ENCODE measurements at places on chromosomes 1 and 21. TPM values are rescaled to one million over a fixed set of nuclear protein-coding genes. Genes with fewer than 3 reads are reported as not detected.

DNA sequence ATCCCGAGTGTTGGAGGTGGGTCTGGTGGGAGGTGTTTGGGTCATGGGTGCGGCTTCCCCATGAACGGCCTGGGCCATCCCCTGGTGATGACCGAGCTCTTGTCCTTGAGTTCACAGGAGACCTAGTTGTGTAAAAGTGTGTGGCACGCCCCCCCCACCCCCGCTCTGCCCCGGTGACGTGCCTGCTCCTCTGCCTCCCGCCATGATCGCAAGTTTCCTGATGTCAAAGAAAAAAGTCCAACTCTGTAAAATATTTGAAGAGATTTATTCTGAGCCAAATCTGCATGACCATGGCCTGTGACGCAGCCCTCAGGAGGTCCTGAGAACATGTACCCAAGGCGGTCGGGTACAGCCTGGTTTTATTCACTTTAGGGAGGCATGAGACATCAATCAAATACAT is 125.1 kb upstream of the COL6A1 start:
- no peaks in the 10 kb centered on the region for H3K27me3 ChIP-seq
- H3K27ac ChIP-seq: no peak overlapping the region
- no peak overlapping the region for H3K4me3 ChIP-seq
- no peak for DNase-seq
- no peaks in the 10 kb centered on the region for H3K4me1 ChIP-seq

- no peaks in the 10 kb centered on the region for H3K27me3 ChIP-seq
- peak; percentile 42 for DNase-seq
- peak overlapping the region; percentile 75 for H3K27ac ChIP-seq
- no peak overlapping the region for H3K4me3 ChIP-seq
- H3K36me3 ChIP-seq: no peaks in the 10 kb centered on the region
- no peaks in the 10 kb centered on the region for H3K4me1 ChIP-seq
These were observed 4.1 kb upstream of the COL6A2 start for GRCh38 chr21:46093668-46094400.

DNA sequence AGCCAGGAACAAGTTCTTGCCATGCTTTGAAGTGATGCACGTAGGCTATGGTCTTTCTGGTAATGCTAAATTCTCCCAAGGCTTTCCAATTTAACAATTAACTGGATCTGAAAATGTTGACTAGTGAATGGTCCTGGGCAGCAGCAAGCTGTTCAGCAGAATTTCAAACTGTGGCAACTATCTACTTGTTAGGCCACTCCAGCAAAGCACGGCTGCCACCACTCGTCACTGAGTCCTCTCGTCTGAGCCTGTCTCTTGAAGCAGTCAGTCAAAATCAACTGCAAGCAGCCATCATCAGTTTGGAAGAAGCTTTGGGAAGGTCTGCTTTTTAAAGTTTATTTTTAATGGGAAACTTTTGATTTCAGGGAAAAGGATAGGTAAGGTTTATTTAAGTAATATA is 6.1 kb downstream of the FLVCR1 start:
- H3K27me3 ChIP-seq: no peaks in the 10 kb centered on the region
- no peak overlapping the region for H3K4me3 ChIP-seq
- no peak for DNase-seq
- H3K4me1 ChIP-seq: no peaks in the 10 kb centered on the region

GRCh38 chr21:45309069-45309986 is 21.6 kb upstream of the POFUT2 start:
- H3K4me1 ChIP-seq: no peaks in the 10 kb centered on the region
- no peak overlapping the region for H3K4me3 ChIP-seq
- H3K27me3 ChIP-seq: no peaks in the 10 kb centered on the region
- no peak overlapping the region for H3K27ac ChIP-seq
- no peaks in the 10 kb centered on the region for H3K36me3 ChIP-seq

GRCh38 chr1:92709738-92710137 is 75.2 kb downstream of the EVI5 start:
- H3K4me3 ChIP-seq: no peak overlapping the region
- no peaks in the 10 kb centered on the region for H3K4me1 ChIP-seq
- no peak for DNase-seq
- H3K27me3 ChIP-seq: no peaks in the 10 kb centered on the region
- H3K27ac ChIP-seq: no peak overlapping the region
- no peaks in the 10 kb centered on the region for H3K36me3 ChIP-seq

- H3K4me3 ChIP-seq: no peak overlapping the region
- DNase-seq: no peak
- no peaks in the 10 kb centered on the region for H3K27me3 ChIP-seq
- H3K27ac ChIP-seq: no peak overlapping the region
- H3K36me3 ChIP-seq: no peaks in the 10 kb centered on the region
These were observed 314.0 kb downstream of the LMO4 start for GRCh38 chr1:87642581-87643221.

DNA sequence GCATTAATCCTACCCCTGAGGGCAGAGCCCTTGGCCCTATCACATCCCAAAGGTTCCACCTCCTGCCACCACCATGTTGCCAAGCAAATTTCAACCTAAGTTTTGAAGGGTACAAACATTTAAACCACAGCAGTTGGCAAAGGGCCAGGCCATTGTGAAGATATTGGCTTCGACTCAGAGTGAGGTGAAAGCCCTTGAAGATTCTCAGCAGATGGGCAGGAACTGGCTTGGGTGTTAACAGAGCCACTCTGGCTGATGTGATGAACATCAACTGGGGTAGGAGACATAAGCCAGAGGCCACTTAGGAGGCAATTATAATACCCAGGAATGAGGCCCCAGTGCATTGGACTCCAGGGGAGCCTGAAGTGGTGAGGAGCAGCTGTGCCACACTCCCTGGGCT is 207.7 kb upstream of the KAZN start:
- H3K27ac ChIP-seq: no peak overlapping the region
- H3K36me3 ChIP-seq: no peaks in the 10 kb centered on the region

DNA sequence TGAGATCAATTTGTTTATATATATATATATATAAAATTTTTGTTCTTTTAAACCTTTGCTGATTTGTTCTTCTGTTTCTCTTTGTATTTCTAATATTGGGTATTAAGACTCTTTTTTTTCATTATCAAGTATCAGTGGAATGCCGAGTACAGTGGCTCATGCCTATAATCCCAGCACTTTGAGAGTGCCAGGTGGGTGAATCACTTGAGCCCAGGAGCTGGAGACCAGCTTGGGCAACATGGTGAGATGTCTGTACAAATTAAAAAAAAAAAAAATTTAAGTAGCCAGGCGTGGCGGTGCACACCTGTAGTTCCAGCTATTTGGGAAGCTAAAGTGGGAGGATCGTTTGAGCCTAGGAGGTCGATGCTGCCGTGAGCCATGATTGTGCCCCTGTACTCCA is 67.1 kb downstream of the MAST2 start:
- H3K4me1 ChIP-seq: no peaks in the 10 kb centered on the region
- H3K36me3 ChIP-seq: no peaks in the 10 kb centered on the region
- no peak for DNase-seq
- H3K27ac ChIP-seq: no peak overlapping the region
- H3K27me3 ChIP-seq: no peaks in the 10 kb centered on the region

DNA sequence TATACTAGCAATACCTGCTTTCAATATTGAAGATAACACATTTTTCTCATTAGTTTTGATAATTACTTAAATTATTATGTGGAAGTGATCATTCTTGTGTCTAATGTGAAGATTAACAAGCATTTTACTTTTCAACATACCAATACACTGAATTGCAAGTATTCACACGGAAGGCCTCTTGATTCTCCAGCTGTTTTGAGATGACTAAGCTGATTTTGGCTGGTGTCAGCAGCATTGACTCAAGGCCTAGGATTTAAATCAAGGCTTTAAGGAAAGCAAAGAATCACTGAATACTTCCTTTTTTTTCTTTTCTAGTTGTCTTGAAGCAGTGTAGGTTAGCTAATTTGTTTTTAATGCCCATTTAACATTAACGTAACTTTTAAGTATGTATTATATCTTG is 373.7 kb downstream of the SRGAP2C start:
- H3K36me3 ChIP-seq: no peaks in the 10 kb centered on the region
- no peaks in the 10 kb centered on the region for H3K4me1 ChIP-seq
- H3K4me3 ChIP-seq: no peak overlapping the region
- DNase-seq: no peak
- H3K27me3 ChIP-seq: no peaks in the 10 kb centered on the region

- H3K4me1 ChIP-seq: no peaks in the 10 kb centered on the region
- H3K27me3 ChIP-seq: no peaks in the 10 kb centered on the region
- no peaks in the 10 kb centered on the region for H3K36me3 ChIP-seq
These were observed 6.3 kb downstream of the CD2 start for GRCh38 chr1:116760487-116760886.

- no peaks in the 10 kb centered on the region for H3K27me3 ChIP-seq
- H3K4me3 ChIP-seq: no peak overlapping the region
- H3K36me3 ChIP-seq: no peaks in the 10 kb centered on the region
- no peaks in the 10 kb centered on the region for H3K4me1 ChIP-seq
- no peak for DNase-seq
These were observed 249.6 kb upstream of the USP25 start for GRCh38 chr21:15480160-15480559.

DNA sequence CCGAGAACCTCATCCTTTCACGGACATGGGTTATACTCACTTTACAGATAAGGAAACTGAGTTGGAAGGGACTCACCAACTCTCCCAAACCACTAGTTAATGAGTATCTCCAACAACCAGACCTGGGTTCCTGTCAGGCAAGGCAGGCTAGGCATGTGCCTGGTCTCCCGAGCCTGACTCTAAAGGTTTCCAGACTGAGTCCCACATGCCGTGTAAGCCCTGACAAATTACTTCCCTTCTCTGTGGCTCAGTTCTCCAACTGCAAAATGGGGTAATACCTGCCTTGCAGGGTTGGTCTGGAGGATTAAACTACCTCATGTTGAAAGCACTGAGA is 34.3 kb downstream of the SSBP3 start:
- H3K4me3 ChIP-seq: no peak overlapping the region
- H3K36me3 ChIP-seq: no peaks in the 10 kb centered on the region
- no peak for DNase-seq
- H3K4me1 ChIP-seq: no peaks in the 10 kb centered on the region
- H3K27ac ChIP-seq: no peak overlapping the region

- H3K27ac ChIP-seq: no peak overlapping the region
- no peak overlapping the region for H3K4me3 ChIP-seq
- H3K4me1 ChIP-seq: no peaks in the 10 kb centered on the region
- peaks cover under 1% of the 10 kb centered on the region for H3K36me3 ChIP-seq
- no peak for DNase-seq
- H3K27me3 ChIP-seq: no peaks in the 10 kb centered on the region
These were observed 83.0 kb downstream of the KIRREL1 start for GRCh38 chr1:158076441-158076840.

DNA sequence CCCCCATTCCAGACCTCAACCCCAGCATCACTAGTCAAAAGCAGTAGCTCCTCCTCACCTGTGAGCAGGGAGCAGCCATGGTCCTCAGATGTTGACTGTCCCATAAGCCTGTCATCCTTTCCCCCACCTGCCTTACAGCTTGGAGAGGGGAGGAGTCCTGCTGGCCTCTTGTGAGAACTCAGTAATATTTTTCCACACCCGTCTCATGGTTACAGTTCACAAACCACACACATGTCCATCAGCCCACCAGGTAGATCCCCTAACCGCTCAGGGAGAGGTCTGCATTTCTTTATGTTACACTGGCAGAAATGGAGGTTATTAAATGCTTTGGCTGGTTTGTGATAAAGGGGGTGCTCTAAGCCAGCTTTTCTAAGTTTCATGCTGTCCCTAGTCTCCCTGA is 26.3 kb upstream of the POU3F1 start:
- H3K27me3 ChIP-seq: no peaks in the 10 kb centered on the region
- H3K4me3 ChIP-seq: no peak overlapping the region
- no peaks in the 10 kb centered on the region for H3K36me3 ChIP-seq
- no peak overlapping the region for H3K27ac ChIP-seq
- no peaks in the 10 kb centered on the region for H3K4me1 ChIP-seq

DNA sequence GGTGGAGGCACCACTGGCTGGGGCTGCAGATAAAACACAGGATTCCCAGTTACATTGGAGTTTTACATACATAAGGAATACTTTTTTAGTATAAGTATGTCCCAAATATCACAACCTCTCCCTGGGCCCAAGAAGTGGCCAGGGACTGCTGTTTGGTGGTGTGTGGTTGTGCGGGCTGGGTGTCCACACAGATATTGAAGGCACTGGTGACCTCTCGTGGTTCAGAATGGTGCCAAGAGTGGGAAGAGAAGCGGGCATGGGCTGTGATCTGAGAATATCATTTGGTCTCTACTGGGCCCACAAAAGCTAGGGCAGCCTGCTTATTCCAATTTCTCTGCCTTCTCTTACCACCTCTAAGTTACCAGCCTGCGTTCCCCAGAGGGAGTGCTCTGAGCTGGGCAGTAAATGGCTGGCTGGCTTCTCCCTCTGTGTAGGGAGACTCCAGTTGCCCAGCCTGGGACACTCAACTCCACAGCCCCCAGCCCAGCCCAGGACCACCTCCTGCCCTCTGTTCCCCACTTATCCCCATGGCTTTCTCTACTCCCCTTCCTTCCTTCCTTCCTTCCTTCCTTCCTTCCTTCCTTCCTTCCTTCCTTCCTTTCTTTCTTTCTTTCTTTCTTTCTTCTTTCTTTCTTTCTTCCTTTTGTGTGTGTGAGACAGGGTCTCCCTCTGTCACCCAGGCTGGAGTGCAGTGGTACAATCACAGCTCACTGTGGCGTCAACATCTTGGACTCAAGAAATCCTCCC is 42.8 kb upstream of the RD3 start:
- H3K27me3 ChIP-seq: no peaks in the 10 kb centered on the region
- H3K36me3 ChIP-seq: no peaks in the 10 kb centered on the region
- H3K27ac ChIP-seq: no peak overlapping the region
- DNase-seq: no peak
- H3K4me3 ChIP-seq: no peak overlapping the region

DNA sequence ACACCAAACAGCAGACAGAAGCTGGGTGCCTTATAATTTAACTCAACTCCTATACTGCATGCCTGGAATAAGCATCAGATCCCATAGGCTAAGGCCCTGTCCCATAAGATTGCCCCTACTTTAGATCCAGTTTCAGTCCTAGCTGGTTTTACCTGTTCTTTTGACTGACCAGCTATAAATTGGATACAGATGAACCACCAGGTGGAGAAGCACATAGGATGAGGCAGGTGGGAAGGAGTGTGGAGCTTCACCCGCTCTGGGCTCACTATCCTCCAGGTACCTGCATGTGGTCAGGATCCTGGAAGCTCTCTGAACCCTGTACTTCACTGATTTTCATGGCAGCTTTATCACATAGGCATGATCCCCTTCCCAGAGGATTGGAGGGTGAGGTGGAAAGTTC is 51.3 kb downstream of the MAST2 start:
- DNase-seq: no peak
- H3K4me1 ChIP-seq: no peaks in the 10 kb centered on the region

DNA sequence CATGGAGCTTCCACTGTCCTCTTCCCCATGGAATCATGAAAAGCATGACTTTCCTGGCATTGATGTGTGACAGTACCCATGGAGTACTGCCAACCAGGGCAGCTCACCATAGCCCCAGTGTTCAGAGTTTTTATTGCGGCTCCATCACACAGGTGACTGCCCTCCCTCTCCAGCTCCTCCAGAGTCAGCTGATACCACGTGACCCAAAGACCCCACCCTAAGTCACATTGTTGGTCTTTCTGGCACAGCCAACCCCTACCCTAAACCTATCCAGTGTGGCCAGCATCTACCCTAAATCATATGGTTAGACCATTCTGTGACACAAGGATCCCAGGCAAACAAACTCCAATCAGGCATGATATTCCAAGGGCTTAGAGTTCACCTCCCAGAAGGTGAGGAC is 77.4 kb upstream of the VAMP3 start:
- H3K27me3 ChIP-seq: no peaks in the 10 kb centered on the region
- no peak overlapping the region for H3K27ac ChIP-seq
- no peak overlapping the region for H3K4me3 ChIP-seq
- H3K4me1 ChIP-seq: no peaks in the 10 kb centered on the region
- no peak for DNase-seq

Gene ZNF672
- total RNA-seq: 30.5 TPM

Gene EXTL1
- 0.29 TPM for total RNA-seq

Gene CAPZA1
- total RNA-seq: 105 TPM

Gene GPR25
- not detected for total RNA-seq

Gene CDC7
- total RNA-seq: 1.6 TPM

Gene SLC66A1
- 7.6 TPM for total RNA-seq
